ENCODE measurements at places on chromosomes 13 and 19.

- no peak for DNase-seq
Measured at GRCh38 chr13:110123041-110123809, 183.7 kb downstream of the COL4A1 start.

DNA sequence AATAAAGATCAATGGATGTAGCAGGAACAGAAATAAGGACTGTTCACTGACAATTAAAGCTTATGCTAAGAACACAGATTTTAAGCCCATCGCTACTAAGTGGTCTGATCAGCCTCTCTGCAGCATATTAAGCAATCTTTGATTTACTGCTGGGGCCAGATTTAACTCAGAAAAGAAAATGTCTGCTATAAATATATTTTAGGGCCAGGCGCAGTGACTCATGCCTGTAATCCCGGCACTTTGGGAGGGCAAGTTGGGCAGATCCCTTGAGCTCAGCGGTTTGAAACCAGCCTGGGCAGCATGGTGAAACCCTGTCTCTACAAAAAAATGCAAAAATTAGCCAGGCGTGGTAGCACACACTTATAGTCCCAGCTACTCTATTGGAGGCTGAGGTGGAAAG lies 43.0 kb downstream of the METTL21C start:
- DNase-seq, result no peak

DNA sequence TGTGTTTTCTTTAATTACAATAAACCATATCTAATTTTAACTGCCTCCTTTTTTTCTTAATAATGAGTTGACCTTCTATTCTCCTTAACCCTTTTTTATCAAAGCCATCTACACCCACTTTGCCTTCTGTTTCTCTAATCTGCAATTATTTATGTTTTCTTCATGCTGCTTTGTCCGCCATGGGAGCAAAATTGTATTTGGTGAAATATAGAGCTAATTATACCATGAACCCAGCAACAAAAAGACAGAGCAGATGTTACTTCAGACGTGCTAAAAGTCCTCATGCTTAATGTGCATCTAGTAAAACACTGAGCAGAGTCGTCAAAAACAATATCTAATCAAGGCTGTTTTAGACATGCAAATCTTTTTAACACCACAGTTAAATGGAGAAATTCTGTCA lies 264.7 kb downstream of the DACH1 start:
- no peak for DNase-seq

- DNase-seq, result no peak
Measured at GRCh38 chr13:93778548-93778947, 551.9 kb downstream of the GPC6 start.

- DNase-seq, result no peak
Measured at GRCh38 chr19:29329460-29330134, 116.6 kb upstream of the UQCRFS1 start.

DNA sequence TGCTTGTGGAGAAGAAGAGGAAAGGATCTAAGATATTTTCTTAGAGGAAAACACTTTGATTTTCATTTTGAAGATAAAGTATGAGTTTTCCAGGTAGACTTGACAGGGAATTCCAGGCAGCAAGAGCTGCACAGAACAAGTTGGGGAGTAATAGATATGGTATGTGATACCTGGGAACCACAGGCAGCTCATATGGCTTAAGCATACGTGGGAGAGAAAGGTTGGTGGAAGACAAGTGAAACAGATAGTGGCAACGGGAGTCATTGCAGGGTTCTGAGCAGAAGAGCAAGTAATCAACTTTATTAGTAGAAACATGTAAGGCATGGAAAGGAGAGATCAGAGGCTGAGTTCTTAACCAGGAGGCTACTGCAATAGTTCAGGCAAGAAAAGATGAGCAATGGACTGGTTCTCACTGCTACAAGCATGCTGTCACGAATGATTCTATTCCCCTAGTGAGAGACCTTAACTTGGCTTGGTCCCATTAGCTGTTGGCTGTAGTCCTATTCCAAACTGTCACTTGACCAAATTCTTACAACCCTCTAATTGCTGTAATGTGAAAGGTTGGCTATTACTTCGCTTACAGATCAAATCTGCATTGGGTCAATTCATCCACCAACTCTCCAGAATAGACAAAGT lies 217.9 kb downstream of the VWA8 start:
- no peak for DNase-seq

DNA sequence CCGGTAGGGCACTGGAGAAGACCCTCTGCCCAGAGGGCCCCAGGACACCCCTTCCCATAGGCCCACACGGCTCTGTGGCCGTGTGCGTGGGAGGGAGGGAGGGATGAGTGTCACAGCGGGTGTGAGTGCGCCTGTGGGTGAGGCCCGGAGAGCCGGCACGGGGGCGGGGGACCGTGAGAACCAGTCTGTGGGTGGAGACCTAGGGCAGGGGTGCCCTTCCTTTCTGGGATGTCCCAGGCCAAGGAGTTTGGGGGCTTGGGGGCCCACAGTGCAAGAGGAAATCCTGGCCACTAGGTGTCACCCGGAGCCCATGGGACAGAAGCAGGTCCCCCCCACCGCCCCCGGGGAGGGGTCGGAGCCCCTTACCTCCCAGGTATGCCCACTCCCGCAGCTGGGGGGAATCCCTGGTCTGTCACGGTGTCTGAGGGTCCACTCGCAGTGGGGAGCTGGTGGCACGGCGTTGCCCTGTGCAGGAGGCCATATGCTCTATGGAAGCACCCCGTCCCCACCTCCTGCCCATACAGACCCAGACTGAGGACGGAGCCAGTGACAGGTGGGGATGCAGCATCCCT lies 16.0 kb upstream of the SLC7A10 start:
- DNase-seq, result peak; percentile 24

- no peak for DNase-seq
Measured at GRCh38 chr13:73480779-73481559, 422.2 kb downstream of the KLF5 start.

DNA sequence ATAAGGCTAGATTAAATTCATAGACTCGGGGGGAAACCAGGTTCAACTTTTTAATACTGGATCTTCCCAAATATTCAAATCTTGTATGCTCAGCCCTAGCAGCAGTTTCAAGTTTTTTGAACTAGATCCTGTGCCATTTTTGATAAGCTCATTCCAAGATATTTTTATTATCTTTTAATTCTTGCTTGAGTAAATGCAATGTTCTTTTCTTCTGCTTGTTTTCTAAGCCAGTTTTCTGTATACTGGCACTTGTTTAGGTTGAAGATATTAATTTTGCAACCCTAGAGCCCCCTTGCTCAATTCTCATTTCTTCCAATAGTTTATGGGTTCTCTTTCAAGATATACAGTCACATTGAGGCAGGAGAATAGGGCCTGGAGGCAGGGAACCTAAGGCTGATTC lies 13.1 kb upstream of the PNMA8C start:
- DNase-seq, result no peak

GRCh38 chr19:5706876-5707573 lies 12.9 kb downstream of the LONP1 start:
- DNase-seq, result no peak

- no peak for DNase-seq
Measured at GRCh38 chr13:85462792-85463425, 336.3 kb downstream of the SLITRK6 start.

GRCh38 chr19:38737921-38738737 lies 6.1 kb downstream of the CAPN12 start:
- DNase-seq, result no peak

- no peak for DNase-seq
Measured at GRCh38 chr19:14035706-14036105, 4.1 kb downstream of the IL27RA start.

DNA sequence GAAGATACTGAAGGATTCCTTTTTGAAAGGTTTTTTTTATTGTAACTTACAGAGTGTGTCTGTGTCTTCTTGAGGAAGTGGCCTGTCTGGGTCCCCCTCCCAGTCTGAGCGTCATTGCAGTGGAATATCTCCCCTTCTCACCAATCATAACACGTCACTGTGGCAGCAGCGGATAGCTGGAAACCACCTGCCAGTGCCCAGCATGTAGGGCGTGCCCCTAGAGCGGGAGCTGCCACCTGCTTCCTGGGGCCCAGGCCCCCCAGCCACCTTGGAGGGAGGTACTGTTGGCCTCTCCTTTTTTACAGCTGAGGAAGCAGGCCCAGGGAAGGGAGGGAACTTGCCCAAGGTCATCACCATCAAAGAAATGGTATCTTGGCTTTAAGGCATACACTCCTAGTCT lies 4.6 kb upstream of the DNM2 start:
- no peak for DNase-seq

DNA sequence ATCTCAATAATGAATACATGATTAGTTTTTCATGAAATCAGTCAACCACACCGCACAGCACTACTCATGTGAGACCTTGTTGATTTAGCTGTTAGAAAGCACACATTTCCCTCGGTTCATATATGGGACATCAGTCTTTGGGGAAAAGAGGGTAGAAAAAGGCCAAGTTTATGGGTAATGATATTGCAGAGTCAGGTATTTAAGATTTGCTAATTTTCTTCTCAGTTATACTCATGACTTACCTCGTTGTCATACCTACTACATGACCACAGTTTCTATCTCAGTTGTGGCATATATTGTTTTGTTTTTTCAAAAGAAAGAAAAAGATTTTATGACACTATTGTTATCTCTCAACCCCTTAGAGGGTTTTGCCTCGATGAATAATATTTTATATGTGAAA lies 165.6 kb downstream of the POU4F1 start:
- DNase-seq, result no peak

DNA sequence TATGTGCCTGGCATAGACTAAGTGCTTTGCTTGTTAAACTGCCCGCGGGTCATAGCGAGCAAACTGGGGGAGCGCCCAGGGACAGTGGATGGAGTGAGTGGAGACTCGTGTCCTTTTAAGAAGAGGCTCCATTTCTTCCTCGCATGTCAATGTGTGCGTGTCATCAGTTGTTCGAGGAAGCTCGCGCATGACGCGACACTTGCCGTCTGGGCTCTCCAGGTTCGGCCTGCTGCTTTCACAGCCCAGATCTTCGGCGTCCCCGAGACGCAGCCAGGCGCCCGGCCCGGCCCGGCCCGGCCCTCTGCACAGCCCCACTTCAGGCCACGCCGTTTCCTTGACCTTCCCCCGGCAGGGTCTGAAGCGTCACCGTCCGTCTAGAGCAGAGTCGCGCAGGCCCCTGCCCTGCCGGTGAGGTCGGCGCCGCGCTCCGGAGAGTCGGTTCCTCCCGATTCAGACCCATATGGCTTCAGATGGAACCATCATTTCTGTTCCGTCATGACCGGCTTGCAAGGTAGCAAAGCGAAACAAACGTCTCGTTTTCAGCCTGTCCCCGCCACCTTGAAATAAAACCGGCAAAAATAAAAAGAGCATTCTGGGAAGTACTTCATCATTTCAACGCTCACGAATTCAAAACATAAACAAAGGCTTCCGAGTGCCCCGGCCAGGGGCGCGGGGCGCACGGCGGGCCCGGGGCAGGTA lies 599 bp upstream of the ARHGEF7 start:
- no peak for DNase-seq

- DNase-seq, result no peak
Measured at GRCh38 chr19:4575267-4576015, 16.0 kb upstream of the SEMA6B start.

DNA sequence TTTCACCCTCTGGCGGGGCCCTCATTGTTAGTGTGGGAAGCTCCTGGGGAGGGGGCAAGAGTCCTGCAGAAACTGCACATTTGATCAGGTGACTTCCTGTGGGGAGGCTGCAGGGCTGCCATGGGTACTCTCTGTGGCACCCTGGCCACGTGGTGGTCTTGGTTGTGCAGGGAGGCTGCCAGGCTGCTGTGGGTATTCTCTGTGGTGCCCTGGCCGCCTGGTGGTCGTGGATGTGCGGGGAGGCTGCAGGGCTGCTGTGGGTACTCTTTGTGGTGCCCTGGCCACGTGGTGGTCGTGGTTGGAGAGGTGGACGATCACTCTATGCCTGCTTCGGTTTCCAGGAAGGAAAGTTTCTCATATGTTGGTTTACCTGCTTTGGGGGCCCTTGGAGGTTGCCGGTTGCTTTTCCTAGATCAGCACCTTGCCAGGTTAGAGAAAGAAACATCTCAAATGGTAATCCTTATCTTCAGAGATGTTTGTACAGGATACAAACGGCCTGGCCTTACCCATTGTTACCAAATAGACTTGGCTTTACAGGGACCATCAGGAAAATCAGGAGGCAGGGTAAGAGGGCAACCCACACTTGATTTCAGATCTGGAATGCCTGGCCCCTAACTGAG lies 22.9 kb downstream of the TEX29 start:
- no peak for DNase-seq

- no peak for DNase-seq
Measured at GRCh38 chr19:35500611-35501010, 10.3 kb upstream of the KRTDAP start.

DNA sequence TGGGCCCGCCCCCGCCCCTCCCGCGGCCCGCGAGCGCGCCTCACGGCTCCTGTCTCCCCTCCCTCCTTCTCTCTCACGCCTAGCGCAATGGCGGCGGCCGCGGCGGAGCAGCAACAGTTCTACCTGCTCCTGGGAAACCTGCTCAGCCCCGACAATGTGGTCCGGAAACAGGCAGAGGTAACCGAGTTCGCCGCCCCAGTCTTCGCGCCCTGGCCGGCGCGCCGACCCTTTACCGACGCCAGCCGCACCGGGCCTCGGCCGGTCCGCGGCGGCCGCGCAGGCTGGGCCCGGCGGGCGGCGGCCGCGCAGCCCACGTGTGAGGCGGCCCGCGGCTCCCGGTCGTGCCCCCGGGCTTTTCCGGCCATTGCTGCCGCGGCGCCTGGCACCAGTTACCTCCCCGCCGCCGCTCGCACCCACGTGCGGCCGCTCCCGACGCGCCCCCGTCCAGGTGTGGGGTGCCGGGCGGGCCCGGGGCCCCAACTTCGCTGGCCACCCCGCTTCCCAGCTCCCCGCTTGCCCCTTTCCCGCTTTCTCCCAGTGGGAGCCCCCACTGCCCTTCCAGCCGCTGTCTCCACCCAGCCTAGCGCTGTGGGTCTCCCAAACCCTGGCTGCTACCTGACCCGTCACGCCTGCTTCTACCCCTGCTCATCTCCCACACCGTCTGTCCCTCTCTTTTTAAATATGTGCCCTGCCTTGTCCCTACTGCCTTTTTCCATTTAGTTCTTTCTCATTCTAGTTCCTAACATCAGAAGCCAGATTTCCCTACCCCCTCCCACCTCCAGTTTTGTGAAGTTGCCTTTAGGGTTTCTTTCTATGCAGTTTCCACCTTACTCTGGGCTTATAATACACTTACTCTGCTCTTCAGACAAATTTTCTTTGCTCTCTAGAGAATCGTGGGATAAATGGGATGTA lies 23.4 kb downstream of the IPO5 start:
- peak; percentile 38 for DNase-seq

DNA sequence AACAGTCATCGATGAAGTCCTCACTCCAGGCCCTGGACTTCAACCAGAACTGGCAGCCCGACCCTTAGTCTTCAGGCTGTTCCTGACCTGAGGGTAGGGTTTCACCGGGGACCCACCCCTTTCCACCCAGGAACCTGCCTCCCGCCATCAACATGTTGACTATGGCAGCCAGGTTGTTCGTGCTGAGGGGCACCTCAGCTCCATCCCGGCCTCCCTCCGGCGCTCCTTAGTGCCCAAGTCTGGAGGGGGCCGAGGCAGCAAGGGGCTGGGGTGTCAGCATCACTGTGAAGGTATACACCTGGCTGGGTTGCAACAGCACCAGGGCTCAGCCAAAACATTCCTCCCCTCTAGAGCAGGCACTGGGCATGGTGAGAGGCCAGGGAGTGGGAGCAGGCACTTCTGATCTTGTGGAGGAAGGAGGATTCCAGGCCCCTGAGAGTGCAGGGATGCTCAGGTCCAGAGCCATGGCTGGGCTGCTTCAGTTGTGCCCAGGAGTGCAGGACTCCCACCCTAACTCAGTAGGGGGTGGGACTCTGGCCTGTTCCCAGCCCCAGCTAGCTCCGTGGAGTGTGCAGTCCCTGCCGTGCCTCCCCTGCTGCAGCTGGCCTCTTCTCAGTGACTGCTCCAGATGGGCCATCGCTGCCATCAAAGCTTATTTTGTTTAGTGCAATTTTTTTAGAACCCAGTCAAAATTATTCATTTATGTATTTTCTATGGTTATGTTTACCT lies 1445.9 kb downstream of the PCDH9 start:
- no peak for DNase-seq
